Stimulated activated CD4-positive, alpha-beta T cell treated with anti-CD3 and anti-CD28 coated beads, Interleukin-1b, Interleukin-23, amount 100 ng/mL, for 1 hour (primary cell): ENCODE measurements at places on chromosomes 5 and 9.

DNA sequence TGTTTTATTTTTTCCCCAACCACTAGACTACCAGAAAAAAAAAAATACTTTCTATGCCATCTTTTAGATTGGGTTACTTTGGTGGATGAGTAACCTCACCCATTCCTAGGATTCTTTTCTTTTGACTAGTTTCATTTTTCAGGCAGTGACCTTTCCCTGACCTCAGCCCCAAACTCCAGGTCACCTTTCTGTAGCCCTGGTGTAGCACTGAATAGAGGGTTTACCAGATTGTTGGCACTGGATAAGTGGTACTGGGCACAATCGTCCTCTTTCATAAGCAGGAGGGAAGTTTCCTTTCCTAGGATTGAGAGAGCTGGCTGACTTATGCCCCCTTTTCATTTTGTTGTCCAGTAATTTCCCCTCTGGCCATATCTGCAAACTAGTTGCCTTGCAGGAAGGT is 169.4 kb upstream of the TMEM161B start:
- no peak for DNase-seq

DNA sequence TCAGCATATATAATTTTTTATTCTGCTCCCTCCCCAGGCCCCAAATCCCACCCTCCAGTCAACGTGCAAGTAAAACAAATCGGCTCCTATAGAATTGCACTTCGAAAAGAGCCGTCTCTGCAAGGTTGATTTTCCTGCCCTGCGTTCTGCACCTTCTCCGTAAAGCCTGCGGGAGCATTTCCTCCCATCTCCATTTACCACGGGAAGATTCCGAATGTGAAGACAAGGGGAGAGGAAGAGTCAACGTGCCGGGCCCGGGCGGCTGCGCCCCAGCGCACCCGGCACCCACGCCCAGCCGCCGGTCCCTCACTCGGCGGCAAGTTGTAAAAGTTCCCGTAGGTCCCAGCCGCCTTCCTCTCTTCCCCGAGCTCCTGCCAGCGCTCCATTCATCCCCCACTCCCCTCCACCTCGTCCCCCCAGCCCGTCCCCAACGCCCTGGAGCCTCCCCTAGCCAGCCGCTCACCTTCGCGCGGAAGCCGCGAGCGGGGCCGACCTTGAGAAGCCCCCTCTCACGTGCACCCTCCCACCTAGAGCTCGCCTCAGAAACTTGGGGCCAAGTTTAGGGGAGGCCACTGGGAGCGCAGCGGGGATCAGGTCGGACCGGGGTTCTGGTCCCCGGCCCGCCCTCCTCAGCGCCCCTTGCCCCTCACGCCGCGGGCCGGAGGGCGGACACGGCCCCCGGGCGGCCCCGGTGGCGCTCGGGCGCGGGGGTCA is 431 bp downstream of the BNC2 start:
- no peak for DNase-seq

GRCh38 chr5:72478684-72479083 is 28.5 kb downstream of the ZNF366 start:
- DNase-seq: no peak

DNA sequence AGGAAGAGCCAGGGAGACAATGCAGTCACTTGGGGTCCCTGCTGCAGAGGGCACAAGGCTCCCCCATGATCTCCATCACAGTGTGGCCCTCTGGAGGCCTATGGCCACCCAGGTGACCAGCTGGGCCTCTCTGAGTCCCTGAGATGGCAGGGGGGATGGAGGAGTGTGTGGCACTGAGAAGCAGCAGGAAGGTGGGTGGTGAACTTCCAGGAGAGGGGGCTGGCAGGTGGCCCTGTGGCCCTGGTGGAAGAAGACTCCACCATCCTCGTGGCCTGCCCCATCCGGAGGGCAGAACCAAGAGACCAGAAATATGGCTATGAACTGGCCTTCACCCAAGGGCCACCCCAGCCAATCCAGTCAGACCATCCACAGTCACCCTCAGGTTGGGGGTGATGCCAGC is 31.7 kb upstream of the AFAP1L1 start:
- DNase-seq: no peak

GRCh38 chr5:74040065-74040551 is 414.1 kb downstream of the ARHGEF28 start:
- no peak for DNase-seq

GRCh38 chr5:142934051-142934762 is 164.0 kb downstream of the ARHGAP26 start:
- DNase-seq: no peak

GRCh38 chr5:113292462-113292861 is 142.3 kb downstream of the TSSK1B start:
- no peak for DNase-seq

GRCh38 chr5:92559781-92560180 is 1021.2 kb downstream of the NR2F1-AS1 start:
- DNase-seq: no peak

DNA sequence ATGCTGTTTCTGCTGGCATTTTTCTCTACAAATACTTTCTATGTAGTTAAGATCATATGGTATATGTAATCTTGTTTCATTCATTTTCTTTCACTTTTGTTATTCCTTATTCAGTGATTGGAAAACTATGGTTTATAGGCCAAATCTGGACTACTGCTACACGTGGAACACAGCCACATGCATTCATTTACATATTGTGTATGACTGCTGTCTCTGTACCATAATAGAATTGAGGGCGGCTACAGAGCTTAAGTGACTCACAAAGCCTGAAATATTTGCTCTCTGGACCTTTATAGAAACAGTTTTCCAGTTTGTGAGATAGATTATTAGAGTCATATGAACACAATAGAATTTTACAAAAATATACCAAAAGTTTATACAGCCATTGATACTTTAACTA is 133.6 kb upstream of the CDKN2B start:
- DNase-seq: no peak

GRCh38 chr9:82716821-82717220 is 346.1 kb downstream of the RASEF start:
- DNase-seq: no peak

GRCh38 chr9:125494653-125494915 is 212.4 kb downstream of the MAPKAP1 start:
- no peak for DNase-seq

- DNase-seq: no peak
Measured at GRCh38 chr5:64678374-64678773, 11.9 kb upstream of the SHISAL2B start.

- no peak for DNase-seq
Measured at GRCh38 chr5:138900281-138900965, 25.3 kb upstream of the LRRTM2 start.

DNA sequence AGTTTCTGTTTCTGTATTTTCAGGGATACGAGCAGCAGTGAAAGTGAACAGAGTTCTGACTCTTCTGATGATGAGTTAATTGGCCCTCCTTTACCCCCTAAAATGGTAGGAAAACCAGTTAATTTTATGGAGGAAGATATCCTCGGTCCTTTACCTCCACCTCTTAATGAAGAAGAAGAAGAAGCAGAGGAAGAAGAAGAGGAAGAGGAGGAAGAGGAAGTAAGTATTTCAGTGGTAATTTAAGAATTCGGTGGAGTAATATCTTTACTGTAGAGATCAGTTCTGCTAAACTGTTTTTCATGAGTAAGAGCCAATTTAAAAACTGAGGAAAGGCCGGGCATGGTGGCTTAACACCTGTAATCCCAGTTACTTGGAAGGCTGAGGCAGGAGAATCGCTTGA is 17.2 kb downstream of the WDR70 start:
- DNase-seq: no peak

GRCh38 chr9:82281066-82281465 is 292.5 kb downstream of the SPATA31D1 start:
- DNase-seq: no peak

GRCh38 chr9:130869250-130869649 is 27.4 kb downstream of the QRFP start:
- no peak for DNase-seq

DNA sequence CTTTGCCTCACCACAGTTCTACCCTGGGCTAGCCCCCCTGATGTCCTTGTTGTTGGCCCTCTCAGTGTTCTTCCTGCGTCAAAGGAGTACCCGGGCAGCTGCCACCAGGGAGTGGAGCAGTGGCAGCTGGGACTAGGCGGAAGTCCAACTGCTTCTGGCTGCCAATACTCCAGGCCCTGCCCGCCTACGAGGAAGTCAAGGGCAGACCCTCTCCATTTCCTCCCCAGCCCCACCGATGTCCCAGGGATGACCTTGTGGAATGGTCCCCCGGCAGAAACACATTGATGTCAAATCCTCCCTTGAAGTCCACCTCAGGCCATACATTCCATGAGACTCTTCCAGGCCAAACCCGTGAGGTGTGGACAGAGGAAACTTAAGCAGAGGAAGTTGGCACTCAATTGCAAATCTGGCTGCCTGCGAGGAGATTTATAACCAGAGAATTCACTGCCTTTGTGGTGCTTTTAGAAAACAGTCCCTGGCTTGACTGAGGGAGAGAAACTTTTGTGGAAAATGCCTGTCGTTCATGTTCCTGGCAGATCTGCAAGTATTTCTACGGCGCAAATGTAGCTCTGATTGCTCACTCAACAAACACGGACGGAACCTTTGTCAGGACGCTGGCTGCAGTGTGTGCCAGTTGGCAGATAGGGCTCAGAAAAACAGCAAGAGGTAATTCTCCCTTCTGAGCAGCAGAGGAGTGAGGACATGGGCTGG is 339.7 kb downstream of the RAB3C start:
- DNase-seq: no peak

DNA sequence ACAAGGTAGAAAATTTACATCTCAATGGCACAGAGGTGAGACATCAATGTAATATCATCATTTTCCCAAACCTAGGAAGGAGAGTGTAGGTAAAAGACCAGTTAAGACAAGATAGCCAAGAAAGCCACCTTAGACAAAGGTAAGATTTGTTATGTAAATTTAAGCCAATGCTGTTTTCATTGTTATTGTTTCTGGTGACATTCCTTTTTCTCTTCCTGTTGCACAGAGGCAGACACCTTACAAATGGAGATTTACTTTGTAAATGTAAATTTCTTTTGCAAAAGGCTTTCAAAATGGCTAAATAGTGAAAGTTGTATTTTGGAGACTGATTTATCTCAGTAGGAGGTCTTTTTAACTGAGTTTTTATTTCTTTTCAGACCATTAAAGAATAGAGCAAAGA is 159.1 kb downstream of the YIPF5 start:
- no peak for DNase-seq

DNA sequence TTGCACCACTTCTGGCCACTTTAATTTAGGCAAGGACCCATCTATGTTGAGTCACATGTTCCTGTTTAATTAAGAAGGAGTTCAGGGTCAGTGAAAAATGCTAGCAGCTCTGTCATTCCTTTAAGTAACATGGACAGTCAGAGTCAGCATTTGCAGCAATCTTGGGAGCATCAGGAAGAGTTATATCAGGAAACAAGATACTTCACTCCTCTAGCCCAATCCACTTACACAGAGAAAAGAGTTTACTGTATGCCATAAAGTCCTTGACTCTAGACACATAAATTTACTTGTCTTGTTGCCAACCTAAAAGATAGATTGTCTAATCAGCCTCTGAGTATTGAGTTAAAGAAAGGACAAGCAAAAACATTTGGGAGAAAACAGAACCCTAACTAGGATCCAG is 266.7 kb downstream of the PJA2 start:
- DNase-seq: no peak

- DNase-seq: no peak
Measured at GRCh38 chr5:75363111-75363510, 26.1 kb downstream of the HMGCR start.
